ENCODE measurements at places on chromosomes 7 and 10.

GRCh38 chr7:83956104-83956503, 238.5 kb downstream of the SEMA3A start:
- DNase-seq = no peak

- DNase-seq = no peak
Observed at GRCh38 chr7:132491391-132491945, 84.8 kb downstream of the PLXNA4 start.

DNA sequence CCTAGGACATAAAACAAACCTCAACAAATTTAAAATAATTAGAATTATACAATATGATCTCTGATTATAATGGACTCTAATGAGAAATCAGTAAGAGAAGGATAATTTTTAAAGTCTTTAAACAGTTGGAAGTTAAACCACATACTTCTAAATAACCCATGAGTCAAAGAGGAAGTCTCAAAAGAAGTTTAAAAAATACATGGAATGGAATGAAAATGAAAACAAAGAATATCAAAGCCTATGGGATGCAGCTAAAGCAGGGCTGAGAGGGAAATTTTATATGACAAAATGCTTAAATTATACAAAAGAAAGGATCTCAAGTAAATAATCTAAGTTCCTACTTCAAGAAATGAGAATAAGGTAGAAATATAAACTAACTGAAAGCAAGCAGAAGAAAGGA, 460.5 kb downstream of the RPS24 start:
- DNase-seq = no peak

GRCh38 chr7:115933471-115933870, 97.1 kb downstream of the TFEC start:
- DNase-seq = no peak

- DNase-seq = no peak
Observed at GRCh38 chr7:93315896-93316295, 83.7 kb downstream of the VPS50 start.

GRCh38 chr7:130346941-130347340, 2.3 kb downstream of the CPA5 start:
- DNase-seq = no peak

DNA sequence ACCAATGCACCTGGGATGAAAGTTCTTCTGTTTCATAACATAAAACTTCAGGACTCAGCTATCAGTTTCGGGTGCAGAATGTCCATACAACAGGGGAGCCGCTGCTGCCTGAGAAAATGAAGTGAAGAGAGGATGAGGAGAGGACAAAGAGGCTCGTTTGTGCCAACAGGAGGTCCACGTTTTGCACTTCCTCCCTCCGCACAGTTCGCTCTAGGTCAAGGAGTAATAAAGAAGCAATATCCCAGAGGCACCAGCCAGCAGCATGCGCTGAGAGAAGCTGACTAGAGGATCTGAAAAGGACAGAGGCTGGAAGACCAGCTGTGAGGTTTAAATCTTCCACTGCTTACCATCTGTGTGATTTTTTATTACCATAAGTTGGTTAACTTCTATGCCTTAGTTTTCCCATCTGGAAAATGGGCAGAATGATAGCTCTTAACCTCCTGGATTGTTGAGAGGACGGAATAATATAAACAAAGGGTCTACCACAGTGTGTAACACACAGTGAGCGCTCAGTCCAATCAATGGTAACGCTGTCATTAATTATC, 709 bp downstream of the GPAM start:
- DNase-seq = no peak

DNA sequence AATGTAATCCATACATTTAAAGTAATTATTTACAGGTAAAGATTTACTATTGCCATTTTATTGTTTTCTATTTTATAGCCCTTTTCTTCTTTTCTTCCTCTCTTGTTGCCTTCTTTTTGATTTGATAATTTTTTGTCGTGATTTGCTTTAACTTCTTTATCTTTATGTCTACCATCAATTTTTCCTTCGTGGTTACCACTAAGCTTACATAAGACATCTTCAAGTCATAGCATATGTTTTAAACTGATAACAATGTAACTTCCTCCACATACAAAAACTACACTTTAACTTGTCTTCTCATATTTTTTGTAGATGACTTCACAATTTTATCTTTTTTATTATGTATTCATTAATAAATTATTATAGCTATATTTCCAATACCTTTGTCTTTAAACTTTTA, 316.6 kb downstream of the PLXDC2 start:
- DNase-seq = no peak

- DNase-seq = no peak
Observed at GRCh38 chr10:99429517-99430095, 818 bp downstream of the GOT1 start.

GRCh38 chr10:23695825-23696420, 257.0 kb downstream of the OTUD1 start:
- DNase-seq = no peak

- no peak for DNase-seq
Observed at GRCh38 chr7:27176962-27177794, 3.1 kb upstream of the HOXA10 start.

DNA sequence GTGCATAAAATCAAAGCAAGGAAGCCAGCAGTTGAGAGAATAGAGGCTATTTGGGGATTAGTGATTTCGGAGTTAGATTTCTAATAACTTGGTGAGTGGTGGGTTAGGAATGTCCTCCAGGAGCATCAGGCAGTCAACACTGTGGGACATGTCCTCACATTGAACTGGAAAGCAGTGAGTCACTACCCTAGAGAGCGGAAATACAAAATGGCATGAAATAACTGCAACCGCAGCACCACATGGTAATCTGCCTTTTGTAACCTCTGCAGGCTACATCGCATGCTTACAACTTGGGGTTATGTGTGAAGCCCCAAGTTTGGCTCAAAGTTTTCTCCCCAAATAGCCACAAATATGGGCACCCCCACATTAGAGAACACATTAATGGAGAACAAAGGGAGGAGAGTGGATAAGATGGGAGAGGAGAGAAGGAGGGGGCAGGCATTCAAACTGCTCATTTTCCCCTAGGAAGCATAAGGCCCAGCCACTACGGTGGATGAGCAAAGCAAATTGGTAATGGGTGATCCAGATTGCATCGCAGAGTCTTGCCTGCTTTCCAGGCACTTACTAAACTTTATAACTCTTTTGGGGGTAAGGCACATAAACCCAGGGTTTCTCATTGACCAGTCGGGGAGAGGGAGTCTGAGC, 22.0 kb upstream of the SLF2 start:
- DNase-seq = no peak

GRCh38 chr7:32942415-32943251, 14.6 kb upstream of the FKBP9 start:
- peak; percentile 74 for DNase-seq

DNA sequence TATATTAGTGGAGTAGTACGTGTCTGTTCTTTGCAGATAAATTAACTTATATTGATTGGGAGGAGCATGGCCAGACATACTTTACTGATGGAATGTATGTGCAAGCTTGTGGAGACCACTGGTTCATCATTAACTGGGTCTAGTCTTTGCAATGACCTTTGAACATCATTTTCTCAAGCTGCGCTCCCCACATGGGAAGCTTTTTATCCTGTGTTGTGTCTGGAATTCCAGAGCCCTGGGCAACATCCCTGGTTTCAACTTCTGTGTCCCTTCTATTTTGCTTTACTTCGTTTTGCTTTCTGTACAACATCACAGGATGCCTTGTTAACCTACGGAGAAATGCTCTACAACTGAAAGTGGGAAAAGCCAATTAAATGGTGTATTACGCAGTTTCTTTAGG, 38.3 kb downstream of the MACROH2A2 start:
- no peak for DNase-seq

DNA sequence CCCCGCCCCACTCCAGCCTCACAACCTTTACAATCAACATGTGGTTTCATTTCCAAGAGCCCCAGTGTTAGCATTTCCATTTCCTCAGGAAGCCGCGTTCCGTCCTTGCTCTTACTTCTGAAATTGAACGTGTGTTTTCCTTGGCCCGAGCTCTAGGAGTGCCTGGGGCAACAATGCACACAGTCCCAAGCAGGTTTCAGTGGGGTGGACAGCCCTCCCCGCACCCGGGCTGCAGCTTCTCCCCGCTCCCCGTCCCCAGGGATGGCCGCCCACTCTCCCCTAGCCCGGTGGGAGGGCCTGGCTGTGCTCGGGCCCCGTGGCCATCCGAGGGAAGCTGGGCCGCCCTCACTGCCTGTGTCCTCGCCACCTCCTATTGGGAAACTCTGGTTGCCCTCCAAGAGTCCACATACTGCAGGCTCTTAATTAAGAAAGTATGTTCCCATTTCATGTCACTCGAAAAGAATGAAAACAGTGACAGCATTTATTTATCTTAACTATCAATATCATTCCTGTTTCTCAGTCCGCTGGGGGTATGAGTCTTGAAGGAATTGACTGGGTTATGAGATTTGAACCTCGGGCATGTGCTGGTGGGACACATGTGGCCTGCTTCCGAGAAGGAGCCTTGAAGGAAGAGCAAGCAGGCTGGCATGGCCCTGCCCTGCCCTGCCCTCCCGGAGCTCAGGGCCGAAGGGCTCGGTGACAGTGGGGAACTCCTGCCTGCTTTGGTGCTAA, 163.8 kb downstream of the GRK5 start:
- no peak for DNase-seq

- DNase-seq = no peak
Observed at GRCh38 chr7:22173685-22174573, 183.0 kb downstream of the RAPGEF5 start.

- no peak for DNase-seq
Observed at GRCh38 chr7:52475001-52475582, 560.3 kb upstream of the POM121L12 start.

- no peak for DNase-seq
Observed at GRCh38 chr7:44401692-44402091, 76.3 kb upstream of the CAMK2B start.

GRCh38 chr7:56537952-56538351, 421.7 kb upstream of the NUPR2 start:
- no peak for DNase-seq

DNA sequence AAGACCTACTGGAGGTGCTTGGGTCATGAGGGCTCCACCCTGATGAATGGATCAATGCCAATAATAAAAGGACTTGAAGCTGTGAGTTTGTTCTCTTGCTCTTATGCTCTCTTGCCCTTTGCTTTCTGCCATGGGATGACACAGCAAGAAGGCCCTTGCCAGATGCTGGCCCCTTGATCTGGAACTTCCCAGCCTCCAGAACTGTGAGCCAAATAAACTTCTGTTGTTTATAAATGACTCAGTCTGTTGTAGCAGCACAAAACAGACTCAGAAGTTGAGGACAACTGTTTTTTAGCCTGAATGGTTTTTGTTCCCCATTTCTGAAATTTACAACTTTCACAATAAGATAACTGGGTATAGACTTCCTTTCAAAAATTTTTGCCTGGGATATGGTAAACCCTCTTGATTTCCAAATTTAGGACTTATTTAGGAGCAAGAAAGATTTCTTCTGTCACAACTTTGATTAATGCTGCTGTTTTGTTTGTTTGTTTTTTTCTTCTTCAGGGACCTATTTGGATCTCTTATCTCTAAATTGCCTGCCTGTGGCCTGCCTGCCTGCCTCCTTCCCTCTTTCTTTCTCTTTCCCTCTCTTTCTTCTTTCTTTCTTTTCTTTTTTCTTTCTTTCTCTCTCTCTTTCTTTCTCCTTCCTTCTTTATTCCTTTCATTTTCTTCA, 12.1 kb downstream of the ENTPD1 start:
- no peak for DNase-seq

DNA sequence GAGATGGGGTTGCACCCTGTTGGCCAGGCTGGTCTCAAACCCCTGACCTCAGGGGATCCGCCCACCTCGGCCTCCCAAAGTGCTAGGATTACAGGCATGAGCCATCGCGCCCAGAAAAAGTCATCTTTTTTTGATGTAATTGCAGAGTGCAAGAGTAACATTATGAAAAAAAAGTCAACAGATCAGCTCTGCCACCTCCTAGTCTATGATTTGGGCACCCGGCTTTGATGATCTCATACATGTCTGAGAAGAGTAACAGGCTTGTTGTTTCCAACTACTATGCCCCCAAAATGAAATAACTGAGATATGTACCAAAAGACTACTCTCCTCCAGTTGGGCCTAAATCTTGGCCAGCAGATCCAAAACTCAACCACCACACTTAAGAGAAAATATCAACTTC, 40.8 kb downstream of the VOPP1 start:
- no peak for DNase-seq

DNA sequence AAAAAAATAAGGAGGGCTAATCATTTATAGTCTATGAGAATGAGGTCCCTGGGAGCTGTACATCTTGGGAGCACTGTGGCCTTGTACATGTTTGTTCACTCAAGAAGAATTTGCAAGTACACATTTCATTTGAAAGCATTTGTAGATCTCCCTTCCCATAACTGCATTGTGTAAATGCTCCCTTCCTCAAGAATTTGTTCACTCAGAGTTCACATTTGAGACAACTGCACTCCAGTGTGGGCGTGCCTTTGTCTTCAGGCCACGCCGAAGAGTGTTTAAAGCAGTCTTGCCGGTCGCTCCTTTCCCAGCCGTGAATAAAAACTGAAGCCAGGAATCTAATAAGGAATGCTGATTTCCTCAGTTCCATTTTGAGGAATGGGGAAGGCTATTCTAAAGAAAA, 291.1 kb upstream of the LYZL1 start:
- no peak for DNase-seq

DNA sequence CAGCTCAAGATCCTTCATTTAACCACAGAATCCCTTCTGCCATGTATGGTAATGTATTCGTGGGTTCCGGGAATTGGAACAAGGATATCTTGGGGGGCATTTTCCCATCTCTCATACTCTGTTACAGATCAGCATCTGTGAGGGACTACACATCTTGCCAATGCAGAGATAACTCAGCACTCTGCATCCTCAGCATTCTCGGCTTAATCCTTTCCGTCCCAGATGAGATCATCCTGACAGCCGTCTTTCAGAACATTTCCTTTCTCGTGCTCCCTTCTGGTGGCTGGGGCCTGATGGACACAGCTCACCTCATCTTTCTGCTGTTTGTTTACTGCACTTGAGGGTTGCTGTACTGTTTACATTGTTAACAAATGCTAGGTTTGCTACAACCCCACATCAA, 25.3 kb downstream of the FKBP6 start:
- DNase-seq = no peak

- DNase-seq = no peak
Observed at GRCh38 chr7:11332865-11333228, 359.2 kb downstream of the PHF14 start.

DNA sequence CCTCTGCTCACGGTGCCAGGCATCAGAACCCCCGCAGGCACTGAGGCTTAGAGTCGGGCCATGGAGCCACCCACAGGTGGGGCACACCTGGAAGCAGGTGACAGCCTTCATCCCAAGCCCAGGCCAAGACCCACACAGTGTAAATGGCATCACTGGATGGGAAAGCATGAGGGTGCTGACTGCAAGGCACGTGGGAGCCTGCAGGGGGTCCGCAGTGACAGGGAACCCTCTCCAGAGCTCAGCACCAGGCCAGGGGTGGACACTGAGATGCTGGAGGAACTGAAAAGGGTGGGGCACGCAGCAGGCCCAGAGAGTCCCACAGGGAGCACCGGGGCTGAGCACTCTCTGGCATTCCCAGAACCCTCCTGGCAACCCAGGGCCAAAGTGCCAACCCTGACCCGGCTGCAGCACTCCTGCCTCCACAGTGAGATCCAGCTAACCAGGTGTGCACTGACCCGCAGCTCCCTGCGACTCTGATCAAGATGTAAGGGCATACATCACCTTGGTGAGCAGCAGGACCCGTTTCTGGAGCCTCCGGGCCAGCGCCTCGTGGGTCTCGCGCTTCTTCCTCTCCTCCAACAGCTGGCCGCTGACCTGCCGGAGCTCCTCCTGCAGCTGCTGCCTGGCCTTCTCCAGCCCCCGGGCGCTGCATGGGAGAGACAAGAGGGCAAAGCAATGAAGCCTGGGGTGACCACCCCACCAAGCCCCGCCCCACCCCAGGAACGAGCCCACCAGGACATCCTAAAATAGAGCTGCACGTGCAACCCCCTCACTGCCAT, 163.9 kb downstream of the MAD1L1 start:
- no peak for DNase-seq
